GM19239 (cell line): ENCODE measurements at places on chromosomes 12 and 14.

DNA sequence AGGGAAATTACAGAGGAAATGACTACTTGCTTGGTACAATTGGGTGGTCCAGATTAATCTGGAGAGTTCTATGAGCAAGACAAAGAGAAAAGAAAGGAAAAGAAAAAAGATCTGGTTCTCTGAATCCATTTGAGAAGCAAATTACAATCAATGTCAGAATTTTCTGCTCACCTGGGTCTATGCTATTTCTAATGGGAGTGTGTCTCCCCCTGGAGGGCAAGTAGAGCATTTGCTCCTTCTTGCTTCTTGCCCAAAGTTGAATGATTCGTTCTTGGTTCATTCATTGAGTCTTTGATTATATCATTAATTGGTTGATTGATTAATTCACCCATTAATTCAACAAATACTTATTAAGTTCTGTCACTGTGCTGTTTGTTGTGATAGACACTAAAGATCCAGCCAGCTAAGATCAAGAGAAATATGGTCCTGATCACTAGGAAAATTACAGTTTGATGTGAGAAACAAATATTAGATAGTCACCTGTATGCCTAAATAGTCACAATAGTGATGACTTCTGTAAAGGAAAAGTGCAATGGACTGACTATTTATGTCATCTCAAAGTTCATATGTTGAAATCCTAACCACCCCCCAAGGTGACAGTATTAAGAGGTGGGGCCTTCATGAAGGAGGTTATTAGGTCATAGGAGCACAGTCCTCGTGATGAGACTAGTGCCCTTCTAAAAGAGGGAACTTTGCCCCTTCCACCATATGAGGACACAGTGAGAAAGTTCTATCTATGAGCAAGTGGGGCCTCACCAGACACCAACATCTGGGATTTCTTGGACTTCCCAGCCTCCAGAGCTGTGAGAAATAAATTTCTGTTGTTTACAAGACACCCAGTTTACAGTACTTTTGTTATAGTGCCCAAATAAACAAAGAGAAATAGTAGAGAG lies 8.0 kb upstream of the ASB8 start:
- DNase-seq: peak; percentile 38

DNA sequence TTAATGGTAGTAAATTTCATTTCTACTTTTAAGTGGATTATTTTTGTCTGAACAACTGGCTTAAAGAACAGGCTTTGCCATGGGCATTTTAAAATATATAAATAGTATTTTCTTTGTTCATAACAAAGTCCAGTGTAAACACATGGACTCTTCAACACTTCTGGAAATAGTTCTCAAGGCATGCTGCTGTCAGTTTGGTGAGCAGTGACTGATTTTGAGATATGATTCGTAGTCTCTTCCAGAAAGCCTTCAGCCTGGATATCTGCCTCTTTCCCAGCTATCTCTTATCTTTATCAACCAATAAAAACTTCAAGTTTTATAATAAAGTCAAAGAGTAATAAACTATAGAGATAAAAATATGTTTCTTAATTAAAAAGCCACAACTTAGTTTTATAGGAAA lies 110.7 kb downstream of the NAV3 start:
- DNase-seq: no peak

GRCh38 chr14:42045383-42045782 lies 438.7 kb downstream of the LRFN5 start:
- DNase-seq: no peak

DNA sequence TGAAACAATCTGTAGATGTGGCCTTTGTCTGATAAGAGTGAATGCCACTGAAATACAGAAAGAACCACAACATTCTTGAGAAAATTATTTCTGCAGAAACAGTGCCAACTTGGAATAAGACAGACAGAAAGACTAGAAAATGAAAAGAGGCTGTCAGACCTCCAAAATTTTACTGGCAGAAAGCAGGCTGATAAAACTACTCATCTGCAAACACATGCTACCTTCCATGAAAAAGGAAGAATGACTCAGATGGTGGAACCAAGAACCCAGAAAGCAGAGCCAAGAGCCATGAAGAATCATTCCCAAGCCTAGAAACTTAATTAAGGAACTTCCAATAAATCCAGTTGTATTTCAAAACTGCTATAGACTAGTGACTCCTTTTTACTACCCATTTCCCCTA lies 31.9 kb upstream of the OSBPL8 start:
- DNase-seq: no peak

DNA sequence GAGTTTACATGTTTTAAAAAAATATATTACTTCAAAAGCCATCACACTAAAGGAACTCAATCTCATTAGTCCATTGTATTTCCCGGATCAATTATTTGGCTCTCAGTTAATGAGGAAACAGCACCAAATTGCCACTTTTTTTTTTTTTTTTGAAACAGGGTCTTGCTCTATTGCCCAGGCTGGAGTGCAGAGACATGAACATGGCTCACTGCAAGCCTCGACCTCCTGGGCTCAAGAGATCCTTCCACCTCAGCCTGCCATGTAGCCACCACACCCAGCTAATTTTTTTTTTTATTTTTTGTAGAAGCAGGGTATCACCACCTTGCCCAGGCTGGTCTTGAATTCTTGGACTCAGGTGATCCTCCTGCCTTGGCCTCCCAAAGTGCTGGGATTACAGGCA lies 77.4 kb downstream of the CLIP1 start:
- DNase-seq: no peak
